Urothelium cell line (cell line): ENCODE measurements at places on chromosomes 16 and 17.

DNA sequence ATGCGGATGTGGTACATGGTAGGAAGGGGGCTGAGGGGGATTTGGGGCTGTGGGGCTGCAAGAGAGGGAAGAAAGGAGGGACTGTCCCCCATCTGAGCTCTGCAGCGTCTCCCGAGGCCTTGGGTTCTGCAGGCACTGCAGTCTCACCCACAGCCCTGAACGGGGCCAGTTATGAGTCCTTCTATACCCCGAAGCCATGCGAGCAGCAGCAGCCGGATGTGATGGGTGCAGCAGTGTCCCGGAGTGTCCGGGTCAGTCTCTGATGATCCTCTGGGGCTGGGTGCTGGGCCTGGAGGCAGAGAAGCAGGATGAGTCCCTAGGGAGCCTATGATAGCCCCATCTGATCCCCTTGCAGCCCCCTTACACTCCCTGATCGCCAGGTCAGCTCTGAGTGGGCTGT lies 41.5 kb downstream of the CPNE2 start:
- DNase-seq: no peak

DNA sequence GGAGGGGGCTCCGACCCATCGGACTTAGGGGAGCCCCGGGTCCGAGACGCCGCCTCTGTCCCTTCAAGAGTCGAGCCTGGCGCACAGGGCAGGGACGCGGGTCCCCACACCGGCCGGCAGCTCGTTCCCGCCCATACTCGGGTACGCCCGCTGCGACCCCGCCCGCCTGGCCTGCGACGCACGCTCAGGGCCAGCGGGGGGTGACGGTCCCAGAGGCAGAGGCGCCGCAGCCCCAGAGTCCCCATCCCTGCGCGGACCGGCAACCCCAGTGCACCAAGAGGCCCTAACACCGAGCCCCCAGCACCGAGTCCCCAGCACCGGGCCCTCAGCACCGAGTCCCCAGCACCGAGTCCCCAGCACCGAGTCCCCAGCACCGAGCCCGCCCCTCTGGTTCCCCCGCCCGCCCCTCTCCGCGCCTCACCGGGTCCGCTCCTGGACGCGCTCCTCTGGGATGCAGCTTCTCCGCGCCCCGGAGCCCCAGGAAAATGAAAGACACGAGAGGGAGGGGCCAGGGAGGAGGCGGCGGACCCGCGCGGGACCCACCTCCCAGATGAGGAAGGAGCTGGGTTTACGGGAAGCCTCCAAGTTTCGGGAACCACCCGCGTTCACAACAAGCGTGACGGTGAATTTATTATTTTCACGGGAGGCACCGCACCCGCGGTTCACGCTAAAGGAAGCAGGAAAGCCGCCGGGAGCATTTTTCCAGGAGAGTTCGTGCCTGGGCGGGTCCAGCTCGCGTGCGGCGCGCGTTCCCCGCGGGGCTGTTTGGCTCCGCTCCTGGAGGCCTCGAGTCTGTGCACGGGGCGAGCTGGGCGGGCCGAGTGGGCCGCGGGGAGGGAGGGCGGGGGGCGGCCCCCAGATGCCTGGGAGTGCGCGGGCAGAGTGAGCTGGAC lies at the start of gene SECTM1:
Gene SECTM1 (minus strand): TSS at position 488 of the 893 bp plus-strand sequence. CDS start 6,526 bp downstream, outside the sequence.
- DNase-seq: no peak

DNA sequence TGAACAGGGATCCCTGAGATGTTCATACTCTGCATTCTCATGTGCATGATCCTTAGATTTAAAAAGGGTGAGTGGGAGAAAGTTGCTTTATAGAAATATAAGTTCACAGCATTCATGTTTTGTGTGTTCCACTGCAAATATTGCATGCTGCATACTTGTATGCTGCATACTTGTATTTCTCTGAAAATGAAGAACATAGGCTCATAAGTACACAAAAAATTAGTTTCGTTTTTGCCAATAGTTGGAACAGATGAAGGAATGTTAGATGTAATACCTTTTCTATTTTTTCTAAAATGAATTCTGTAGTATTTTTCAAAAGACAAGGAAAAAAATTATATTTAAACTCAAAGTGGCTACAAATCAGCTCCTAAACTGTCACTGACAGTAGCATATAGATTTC lies 79.0 kb downstream of the NFAT5 start:
- DNase-seq: no peak

- no peak for DNase-seq
Measured at GRCh38 chr16:23357761-23358290, 55.7 kb downstream of the SCNN1B start.

GRCh38 chr17:82173351-82174041 lies 39.1 kb downstream of the CCDC57 start:
- DNase-seq: no peak

DNA sequence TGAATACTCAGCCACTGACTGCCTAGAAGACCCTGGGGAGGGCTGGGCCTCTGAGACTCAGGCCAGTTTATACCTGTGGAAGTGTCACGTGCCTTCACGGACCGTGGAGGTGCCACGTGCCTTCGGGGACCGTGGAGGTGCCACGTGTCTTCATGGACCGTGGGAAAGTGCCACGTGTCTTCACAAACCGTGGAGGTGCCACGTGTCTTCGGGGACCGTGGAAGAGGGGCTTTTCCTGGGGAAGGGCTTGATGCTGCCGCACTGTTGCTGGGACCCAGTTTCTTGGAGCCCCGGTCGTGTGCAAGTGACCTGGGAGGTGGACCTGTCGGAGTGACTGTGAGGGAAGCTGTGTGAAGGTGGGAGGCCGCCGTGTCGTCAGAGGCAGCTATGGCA lies 166.2 kb downstream of the BANP start:
- no peak for DNase-seq

DNA sequence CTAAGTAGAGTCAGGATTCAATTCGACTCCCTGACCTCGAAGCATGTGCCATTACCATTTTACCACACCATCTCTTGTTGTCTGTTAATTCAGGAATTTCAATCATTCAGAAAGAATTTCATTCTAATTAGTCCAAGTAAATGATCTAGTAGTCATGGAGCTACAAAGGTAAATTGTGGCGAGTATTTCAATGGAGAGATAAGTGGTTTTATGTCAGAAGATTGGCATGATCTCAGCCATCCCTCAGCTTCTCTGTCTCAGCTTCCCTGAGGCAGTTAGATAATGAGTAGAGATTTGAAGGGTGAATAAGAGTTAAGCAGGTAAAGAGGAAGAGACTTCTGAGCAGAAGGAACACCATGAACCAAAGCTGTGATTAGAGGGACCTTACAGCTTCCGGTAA lies 93.6 kb downstream of the HS3ST4 start:
- DNase-seq: no peak

DNA sequence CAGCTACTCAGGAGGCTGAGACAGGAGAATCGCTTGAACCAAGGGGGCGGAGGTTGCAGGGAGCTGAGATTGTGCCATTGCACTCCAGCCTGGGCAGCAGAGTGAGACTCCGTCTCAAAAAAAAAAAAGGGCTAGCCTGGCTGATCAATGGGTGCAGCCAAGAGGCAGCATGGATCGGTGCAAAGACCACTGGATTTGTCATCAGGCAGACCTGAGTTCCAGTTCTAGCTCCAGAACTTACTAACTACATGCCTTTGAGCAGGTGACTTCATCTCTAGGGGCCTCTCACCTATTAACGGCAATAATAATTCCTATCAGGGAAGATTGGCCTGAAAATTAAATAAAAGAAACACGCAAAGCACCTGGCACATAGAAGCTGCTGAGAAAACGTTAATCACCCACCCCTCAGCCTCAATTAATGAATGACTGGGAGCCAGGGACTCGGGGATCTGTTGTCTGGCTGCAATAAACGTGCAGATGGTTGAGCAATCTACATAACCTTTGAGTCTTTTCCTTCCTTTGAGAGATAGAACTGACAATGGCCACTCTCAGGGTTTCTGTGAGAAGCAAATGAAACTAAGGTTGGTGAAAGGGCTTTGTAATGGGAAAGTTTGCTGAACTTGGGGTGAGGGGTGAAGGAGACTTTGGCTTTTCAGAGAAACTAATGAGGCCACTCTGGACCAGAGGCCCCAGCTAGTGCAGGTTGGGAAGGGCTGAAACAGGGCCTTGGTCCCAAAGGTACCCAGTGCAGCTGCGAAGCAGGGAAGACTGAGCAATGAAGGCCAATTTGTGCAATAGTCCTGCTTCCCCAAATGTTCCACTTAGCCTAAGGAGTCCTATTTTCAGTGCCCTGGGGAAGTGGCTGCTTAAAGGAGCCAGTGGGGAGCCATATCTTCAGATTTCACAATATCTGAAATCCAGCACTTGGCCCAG lies 7.6 kb downstream of the SEZ6L2 start:
- DNase-seq: no peak

- DNase-seq: no peak
Measured at GRCh38 chr17:74386386-74386785, 19.1 kb downstream of the GPR142 start.

- no peak for DNase-seq
Measured at GRCh38 chr16:9527976-9528375, 436.5 kb downstream of the HAPSTR1 start.

GRCh38 chr17:41096055-41096454 lies 1.9 kb downstream of the KRTAP4-8 start:
- no peak for DNase-seq

DNA sequence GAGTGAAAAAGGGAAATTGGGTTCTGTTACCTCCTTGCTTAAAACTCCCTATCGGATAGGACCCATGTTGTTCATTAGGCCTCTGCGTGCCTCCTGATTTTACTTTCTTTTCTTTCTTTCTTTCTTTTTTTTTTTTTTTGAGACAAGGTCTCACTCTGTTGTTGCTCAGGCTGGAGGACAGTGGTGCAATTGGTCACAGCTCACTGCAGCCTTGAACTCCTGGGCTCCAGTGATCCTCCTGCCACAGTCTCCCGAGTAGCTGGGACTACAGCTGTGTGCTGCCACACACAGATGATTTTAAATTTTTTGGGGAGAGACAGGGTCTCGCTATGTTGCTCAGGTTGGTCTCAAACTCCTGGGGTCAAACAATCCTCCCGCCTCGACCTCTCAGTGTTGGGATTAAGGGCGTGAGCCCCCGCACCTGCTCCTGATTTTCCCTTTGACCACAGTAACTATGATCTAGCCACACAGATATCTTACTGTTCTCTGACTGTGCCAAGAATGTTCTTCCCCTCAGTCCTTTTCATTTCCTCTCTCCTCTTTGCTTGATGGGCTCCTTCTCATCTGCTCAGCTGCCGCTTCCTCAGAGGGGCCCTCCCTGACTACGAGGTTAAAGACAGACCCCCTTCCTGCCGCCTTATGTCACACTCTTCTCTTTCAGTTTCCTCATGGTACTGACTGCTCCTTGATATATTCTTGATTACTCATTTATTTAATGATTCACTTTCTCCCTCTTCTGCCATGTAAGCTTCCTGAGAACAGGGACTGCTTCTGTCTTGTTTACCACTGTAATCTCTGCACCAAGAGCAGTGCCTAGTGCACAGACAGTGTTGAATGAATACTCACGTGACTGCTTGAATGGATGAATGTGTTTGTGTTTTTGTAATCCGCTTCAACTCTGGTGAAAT lies 44.3 kb downstream of the LCMT1 start:
- no peak for DNase-seq

GRCh38 chr17:34899643-34900291 lies 61.5 kb downstream of the CCT6B start:
- no peak for DNase-seq

- DNase-seq: no peak
Measured at GRCh38 chr16:54526916-54527315, 240.3 kb upstream of the IRX3 start.

GRCh38 chr16:3582276-3583165 lies 5.3 kb upstream of the NLRC3 start:
- no peak for DNase-seq

- DNase-seq: no peak
Measured at GRCh38 chr16:10817514-10817913, 1.1 kb downstream of the TVP23A start.

- DNase-seq: no peak
Measured at GRCh38 chr17:77143306-77143705, 2.5 kb downstream of the SEC14L1 start.

GRCh38 chr17:42342242-42343008 lies 45.8 kb downstream of the STAT3 start:
- DNase-seq: no peak
